ENCODE measurements at places on chromosomes 2 and 18. TPM values are rescaled to one million over a fixed set of nuclear protein-coding genes. Genes with fewer than 3 reads are reported as not detected.

SH2D6 gene
- total RNA-seq = 0.25 TPM

SPHKAP gene
- total RNA-seq = 0.54 TPM

FLACC1 gene
- 0.51 TPM for total RNA-seq

TRIP12 gene
- 237 TPM for total RNA-seq
